ENCODE measurements at places on chromosomes 2 and 18.

- no peak for DNase-seq
These were observed 417.4 kb downstream of the LPIN1 start for GRCh38 chr2:12163866-12164265.

- no peak for DNase-seq
These were observed 81.7 kb downstream of the SDC1 start for GRCh38 chr2:20143263-20143662.

- no peak for DNase-seq
These were observed 95.9 kb downstream of the LPIN1 start for GRCh38 chr2:11842336-11842735.

GRCh38 chr2:28664120-28664842 is 87.3 kb upstream of the PPP1CB start:
- DNase-seq: no peak

GRCh38 chr2:153871231-153872221 is at the start of gene GALNT13:
Gene GALNT13, plus strand, starts transcription at chr2:153871922.
- DNase-seq: no peak

- no peak for DNase-seq
These were observed at the start of gene VIL1 for GRCh38 chr2:218418717-218419458. Gene VIL1, plus strand, starts transcription at chr2:218419123. Its CDS starts 4,656 bp downstream, at chr2:218423779.

DNA sequence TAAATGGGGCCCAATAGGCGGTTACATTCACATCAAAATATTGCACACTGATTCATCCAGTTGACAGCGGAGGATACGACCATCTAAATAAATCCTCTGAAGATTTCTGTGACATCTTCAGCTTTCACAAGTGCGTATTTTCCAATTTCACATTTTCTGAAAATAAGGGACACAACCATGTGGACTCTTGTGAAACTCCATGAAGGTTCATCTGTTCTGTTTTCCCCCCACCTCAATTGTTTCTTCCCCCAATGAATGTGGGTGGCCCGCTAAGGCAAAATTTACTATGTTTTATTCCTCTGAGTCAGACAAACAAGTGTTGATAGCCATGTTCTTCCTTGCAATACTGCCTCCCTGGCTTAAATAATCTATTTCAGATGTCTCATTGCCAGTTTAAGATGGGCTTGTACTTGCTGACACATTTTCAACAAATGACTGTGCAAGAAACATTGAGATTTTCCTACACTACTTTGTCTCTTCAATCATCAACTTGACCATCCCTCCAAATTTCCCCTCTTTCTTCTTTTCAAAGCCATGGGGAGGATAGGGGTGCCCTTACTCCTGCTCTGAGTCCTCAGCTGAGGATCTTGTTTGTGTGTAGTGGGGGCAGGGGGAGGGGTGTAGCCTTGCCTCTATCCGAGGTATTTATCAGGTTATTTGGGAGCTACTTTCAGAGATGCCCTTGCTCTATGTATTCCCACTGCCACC is 78.2 kb downstream of the BCL11A start:
- DNase-seq: no peak

DNA sequence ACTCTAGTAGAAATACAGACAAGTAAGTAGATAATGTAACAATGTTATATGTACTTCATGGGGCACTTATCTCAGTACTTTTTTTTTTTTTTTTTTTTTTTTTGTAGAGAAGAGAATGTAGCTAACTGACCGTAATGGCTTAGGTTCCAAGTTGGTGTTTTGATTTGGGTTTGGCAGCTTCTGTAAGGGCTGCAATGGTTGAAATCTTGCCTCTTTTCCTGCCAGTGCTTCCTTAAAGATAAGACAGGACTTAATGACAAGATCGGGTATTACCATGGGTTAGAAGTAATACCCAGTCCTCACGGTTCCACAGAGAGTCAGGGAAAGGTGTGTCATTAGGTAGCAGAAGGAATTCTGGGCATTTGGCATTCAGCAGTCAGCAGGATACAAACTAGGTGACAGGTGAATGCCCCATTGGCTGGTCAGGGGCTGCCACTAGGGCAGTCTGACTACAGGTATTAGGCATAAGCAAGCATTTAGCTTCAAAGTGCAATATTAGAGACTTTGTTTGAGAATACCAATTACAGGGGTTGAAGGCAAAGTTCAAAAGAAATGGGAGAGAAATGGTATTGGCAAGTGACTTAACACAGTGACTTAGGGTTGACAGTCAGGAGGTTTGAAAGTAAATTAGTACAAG is 189.4 kb upstream of the RND3 start:
- DNase-seq: no peak

DNA sequence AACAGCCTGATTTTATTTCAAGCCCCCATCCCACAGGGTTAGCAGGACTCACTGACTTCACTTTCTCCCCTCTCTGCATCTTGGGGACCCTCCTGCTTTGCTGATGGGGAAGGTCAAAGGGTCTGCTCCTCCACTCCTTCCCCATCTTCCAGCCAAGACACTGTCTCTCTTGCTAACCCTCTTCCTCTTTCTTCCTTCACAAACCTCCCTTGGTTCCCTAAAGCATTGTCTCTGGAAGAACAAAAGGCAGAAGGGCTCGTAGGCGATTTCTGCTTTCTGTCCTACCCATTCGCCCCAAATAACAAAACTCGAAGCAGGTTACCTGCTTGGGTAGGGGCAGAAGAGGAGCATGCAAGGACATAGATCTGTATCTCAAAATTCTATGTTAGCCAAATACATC is 5.5 kb upstream of the SLC4A3 start:
- DNase-seq: no peak

DNA sequence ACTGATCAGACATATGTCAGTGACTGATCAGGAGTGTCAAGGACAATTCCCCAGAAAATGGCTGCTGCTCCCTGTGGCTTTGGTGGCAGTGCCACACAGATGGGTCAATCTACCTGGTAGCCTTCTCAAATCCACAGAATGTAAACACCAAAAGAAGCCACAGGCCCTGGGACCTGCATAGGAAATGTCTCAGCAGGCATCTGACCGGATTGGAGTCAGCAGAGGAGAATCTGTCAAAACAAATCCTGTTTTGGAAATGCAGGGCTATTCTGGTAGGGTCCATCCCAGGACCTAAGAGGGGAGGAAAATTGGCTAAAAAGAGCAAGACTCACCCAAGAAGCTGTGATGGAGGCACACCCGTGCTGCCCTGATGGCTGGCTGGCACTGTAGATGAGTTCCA is 189.7 kb downstream of the TMEM247 start:
- DNase-seq: no peak

- no peak for DNase-seq
These were observed 32.0 kb upstream of the TMEM18 start for GRCh38 chr2:709138-709765.

DNA sequence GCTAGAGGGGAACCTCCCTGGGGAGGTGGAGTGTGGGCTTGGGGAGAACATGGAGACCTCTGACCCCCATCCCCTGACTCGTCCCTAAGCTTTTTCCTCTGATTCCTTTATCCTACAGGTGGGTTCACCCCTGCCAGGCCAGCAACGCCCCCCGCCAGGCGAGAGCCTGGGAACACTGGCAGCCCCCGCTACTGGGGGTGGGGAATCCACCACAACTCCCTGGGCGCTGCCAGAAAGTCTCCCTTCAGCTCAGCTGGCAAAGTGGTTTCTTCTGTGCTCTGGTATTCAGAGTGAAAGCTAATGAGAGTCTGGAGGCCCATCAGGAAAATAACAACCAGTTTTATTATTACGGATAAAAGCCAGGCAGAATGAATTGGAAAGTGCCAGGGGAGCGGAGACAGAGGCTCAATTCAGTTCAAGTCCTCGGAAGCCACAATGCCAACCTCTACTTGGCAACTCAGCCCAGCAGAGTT is 2.8 kb downstream of the DIPK1C start:
- DNase-seq: no peak

DNA sequence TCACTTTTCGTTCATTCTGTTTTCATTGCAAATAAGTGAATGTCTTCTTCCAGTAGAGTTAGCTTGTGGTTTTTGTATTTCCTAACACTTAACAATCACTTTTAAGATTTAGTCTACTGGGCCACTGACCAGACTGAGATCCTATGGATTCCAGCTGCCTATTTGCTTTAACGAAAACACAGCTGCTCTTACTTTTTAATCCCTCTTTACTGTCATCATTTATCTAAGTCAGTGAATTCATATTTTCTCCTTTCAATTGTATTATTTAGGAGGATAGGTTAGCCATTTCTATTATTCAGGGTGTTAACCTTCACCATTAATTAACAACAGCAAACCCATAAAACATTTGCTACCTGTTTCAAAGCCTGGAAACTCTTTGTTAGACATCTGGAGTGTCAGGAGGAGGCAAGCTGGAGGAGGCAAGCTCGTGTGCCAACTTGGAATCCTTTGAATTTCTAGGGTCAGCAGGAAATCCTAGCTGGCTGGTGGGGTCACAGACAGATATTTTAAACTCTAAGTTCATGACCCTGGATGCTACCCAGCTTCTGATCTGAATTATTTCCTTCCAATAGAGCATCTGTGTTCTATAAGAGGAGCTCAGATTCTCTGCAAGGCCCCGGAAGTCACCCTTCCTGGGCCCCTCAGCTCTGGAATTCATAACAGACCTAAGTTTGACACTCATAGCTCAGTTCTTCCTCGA is 385.3 kb downstream of the RBM43 start:
- DNase-seq: no peak

- no peak for DNase-seq
These were observed 82.3 kb downstream of the ACVR2A start for GRCh38 chr2:147927053-147927588.

DNA sequence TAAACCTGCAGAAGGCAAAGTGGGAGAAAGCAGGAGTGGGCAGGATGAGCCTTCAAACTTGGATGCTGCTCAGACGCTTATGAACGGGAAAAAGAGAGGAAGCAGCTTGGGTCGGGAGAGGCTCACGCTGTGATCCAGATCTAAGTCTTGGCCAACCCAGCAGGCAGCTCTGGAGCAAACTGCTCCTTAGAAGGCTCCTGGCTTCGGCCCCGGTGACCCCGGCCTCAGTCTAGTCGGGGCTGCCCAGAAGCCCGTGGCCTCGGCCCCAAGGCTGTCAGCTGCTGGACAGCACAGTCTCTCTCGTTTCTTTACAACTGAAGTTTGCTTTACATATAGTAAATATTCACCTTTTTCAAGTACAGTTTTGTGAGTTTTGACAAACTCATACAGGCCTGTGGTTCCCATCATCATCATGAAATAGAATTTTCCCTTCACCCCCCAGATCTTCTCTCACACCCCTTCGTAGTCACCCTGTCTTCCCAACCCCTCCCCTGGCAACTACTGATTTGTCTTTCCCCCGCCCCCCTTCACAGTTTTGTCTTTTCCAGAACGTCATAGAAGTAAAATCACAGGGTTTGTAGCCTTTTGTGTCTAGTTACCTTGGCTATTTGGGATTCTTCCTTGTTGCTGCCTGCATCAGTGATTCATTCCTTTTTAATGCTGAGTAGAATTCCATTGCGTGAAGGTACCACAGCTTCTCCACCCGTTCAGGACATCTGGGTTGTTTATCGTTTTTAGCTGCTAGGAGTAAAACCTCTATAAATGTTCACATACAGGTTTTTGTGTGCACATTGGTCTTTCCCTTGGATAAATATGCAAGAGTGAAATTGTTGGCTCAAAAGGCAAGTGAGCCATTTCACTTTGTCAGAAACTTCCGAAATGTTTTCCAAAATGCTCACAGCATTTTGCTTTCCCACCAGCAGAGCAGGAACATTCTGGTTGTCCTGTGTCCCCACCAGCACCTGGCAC is 35.1 kb downstream of the MYO7B start:
- DNase-seq: no peak

DNA sequence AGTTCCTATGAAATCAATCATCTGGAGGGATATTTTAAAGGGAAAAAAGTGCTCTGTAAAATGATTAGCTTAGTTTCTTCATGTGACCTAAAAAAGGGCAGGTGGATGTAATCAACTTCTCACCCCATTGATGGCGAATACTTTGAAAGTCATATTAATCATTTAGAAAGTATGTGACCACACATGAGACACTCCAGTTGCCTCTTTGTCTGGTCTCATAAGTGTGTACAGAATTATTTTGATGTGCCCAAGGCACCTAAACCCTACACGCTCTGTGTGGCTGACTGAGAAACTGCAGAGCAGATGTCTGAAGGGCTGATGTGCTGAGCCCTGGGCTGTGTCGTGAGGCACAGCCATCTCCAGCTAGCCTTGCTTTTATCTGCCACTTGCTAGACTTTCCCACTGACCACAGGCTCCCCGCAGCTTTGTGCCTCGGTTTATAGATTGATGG is 26.9 kb downstream of the SGPP2 start:
- DNase-seq: no peak

- no peak for DNase-seq
These were observed 63.2 kb downstream of the MBD2 start for GRCh38 chr18:54161267-54161666.

- DNase-seq: no peak
These were observed 17.2 kb downstream of the SPEG start for GRCh38 chr2:219451661-219452360.

DNA sequence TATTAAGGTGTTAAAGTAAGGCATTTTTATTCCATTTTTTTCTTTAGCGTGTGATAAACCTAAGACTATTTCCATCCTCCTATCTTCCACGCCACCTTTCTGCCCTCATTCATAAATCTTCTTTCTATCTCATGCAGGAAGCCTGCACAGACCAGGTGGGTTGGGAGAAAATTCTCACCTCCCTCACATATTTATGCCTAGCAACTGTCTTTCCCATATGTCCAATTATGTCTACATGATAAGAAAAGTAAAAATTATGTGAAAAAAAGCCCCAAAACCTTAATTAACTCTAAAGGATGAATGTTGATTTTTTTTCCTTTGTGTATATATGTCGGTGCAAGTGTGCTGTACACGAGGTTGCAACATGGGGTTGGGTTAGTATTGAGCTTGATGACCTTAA is 225.6 kb upstream of the GCFC2 start:
- no peak for DNase-seq
